ENCODE measurements at places on chromosomes 13 and 19. TPM values are rescaled to one million over a fixed set of nuclear protein-coding genes. Genes with fewer than 3 reads are reported as not detected.
A peak's percentile ranks its signal among the peaks of the same experiment; 100 is the strongest.

GRCh38 chr19:18496167-18496979, 25.5 kb downstream of the ELL start:
- no peak overlapping the region for H3K4me3 ChIP-seq
- no peak for DNase-seq
- H3K4me1 ChIP-seq = no peaks in the 10 kb centered on the region

- DNase-seq = peak; percentile 66
- H3K4me1 ChIP-seq = peaks cover 9% of the 10 kb centered on the region
Measured at GRCh38 chr13:95494082-95494681, 58.3 kb upstream of the CLDN10 start.

DNA sequence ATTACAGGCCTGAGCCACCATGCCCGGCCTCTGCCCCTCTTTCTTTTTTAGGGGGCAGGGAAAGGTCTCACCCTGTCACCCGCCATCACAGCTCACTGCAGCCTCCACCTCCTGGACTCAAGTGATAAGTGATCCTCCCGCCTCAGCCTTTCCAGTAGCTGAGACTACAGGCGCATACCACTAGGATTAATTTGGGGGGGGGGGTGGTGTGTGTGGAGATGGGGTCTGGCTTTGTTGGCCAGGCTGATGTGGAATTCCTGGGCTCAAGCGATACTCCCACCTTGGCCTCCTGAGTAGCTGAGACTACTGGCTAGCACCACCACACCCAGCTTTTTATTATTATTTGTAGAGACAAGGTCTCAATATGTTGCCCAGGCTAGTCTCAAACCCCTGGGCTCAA, 4.2 kb downstream of the APOE start:
- H3K27me3 ChIP-seq = no peaks in the 10 kb centered on the region
- H3K27ac ChIP-seq = peak overlapping the region; percentile 13
- H3K4me3 ChIP-seq = no peak overlapping the region

DNA sequence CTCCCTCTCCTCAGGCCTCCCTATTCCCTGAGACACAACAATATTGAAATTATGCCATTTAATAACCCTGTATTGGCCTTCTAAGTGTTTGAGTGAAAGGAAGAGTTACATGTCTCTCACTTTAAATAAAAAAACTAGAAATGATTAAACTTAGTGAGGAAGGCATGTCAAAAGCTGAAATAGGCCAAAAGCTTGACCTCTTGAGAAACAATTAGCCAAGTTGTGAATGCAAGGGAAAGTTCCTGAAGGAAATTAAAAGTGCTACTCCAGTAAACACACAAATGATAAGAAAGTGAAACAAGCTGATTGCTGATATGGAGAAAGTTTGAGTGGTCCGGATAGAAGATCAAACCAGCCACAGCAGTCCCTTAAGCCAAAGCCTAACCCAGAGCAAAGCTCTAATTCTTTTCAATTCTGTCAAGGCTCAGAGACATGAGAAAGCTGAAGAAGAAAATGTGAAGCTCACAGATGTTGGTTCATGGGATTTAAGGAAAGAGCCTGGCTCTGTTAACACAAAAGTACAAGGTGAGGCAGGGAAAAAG, 127.6 kb downstream of the TNFRSF19 start:
- H3K36me3 ChIP-seq = no peaks in the 10 kb centered on the region
- no peak for DNase-seq
- no peaks in the 10 kb centered on the region for H3K27me3 ChIP-seq
- H3K27ac ChIP-seq = no peak overlapping the region

GRCh38 chr19:497491-497868, 1.2 kb downstream of the MADCAM1 start:
- H3K36me3 ChIP-seq = no peaks in the 10 kb centered on the region
- no peaks in the 10 kb centered on the region for H3K4me1 ChIP-seq
- H3K27me3 ChIP-seq = no peaks in the 10 kb centered on the region
- H3K27ac ChIP-seq = no peak overlapping the region
- no peak for DNase-seq

DNMT1 gene
- 144 TPM for total RNA-seq

PSG1 gene
- not detected for total RNA-seq

Data from Caco-2 (cell line).